Renal cortical epithelial cell (primary cell): ENCODE measurements at places on chromosomes 6 and 20. TPM values are rescaled to one million over a fixed set of nuclear protein-coding genes. Genes with fewer than 3 reads are reported as not detected.

DNA sequence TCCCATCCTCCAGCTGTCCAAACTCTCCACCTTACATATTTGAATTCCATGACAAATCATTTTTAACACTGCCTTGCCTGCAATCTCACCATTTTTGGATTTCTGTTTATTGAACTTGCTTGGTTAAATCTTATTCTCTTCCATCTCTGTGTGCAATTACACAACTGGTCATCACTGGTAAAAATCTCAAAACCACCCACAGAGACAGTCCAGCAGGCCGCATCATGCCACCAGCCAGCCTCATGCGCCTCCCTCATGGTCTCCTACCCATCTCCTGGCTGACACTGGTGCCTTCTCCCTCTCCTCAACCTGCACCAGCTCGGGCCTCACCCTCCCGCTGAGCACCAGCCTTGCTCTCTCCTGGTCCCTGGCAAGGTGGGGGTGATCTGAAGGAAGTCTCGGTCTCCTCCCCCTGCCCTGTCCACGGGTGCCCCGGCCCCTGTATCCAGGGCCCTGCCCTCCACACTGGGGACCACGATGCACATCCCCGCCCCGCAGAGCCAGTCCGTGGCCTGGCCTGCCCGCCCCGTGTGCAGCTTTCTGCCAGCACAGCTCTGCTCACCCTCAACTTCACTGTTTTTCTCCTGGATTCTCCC is 92.0 kb downstream of the THBS2 start:
- DNase-seq: no peak

Gene SNX9
- total RNA-seq: 45.7 and 56.8 TPM in 2 replicates

GRCh38 chr6:16354692-16355091 is 116.3 kb downstream of the GMPR start:
- DNase-seq: no peak

GRCh38 chr6:152378169-152378568 is 259.0 kb downstream of the SYNE1 start:
- DNase-seq: peak; percentile 36

GRCh38 chr20:35295674-35296073 is 3.4 kb upstream of the FAM83C start:
- DNase-seq: no peak

DNA sequence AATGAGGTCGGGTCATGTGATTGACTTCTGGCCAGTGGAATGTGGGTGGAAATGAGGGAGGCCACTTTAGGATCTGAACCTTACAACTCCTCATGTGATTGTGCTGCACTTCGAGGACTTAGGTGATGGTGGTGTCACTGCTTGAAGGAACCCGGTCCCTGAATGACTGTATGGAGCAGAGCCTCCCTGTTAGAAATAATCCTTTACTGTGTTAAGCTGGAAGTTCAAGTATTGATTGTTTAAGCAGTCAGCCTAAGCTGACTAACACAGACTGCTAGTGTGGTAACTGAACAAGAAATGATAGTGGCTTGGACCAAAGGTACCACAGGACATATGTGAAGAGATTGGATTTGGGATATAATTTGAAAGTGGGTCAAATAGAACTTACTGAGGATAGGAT is 138.0 kb downstream of the OPN5 start:
- DNase-seq: no peak

Gene NRN1
- 0.45 and 3.6 TPM in 2 replicates for total RNA-seq

DNA sequence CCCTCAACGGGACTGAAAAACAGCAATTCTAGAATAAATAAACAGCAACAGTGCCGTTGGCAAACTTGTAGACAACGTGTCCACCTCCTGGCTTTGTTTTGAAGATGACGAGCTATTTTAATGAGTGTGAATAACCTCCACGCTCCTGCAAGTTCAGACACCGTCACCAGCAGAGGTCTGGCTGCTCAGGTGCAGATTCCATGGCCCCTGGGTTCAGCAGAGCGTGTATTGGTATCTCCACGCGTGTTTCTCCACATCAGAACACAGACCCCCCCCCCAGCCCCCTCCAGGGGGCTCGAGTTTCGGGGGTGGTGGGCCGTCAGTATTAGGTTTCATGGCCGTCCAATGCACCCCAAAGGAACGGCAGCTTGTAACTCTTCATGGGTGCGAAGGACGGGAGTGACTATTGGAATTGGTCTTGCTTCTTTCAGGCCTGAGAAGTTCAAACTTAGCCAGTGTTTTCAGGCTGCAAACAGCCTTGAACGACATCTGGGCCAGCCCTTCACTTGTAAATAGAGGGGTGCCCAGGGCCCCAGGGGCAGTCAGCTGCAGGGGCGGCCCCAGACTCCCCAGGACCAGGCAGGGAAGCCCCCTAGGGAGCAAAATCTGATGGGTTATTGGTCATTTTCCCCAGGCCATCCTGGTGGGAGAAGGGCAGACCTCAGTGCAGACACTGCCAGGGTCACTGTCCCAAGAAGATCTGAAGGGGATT is 308.6 kb downstream of the TAF4 start:
- peak; percentile 7 for DNase-seq

DNA sequence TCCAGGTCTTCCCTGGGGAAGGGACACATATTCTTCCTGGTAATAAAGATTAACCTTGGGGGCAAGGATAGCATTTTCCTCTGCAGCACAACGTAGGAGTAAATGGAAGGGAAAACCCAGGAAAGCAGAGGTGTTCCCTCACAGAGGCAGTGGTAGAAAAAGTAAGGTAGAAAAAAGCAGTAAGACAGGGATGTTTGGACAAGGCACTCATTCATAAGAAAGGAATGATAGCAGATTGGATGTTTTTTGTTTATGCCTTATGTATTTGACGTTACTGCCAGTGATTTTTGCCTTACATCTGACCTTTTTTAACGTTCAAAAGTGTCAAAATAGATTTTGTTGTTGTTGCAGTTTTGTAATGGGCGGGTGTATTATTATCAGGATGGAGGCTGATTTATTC is 395.0 kb downstream of the CDKAL1 start:
- DNase-seq: no peak

Gene MAP7
- 21.5 and 28.5 TPM in 2 replicates for total RNA-seq

GRCh38 chr6:106925948-106926347 is 48.6 kb downstream of the CD24 start:
- DNase-seq: peak; percentile 33

Gene UST
- total RNA-seq: 0.87 and 2.8 TPM in 2 replicates

Gene LBP
- 0.35 and 12.6 TPM in 2 replicates for total RNA-seq

GRCh38 chr20:57326667-57327455 is 2.7 kb upstream of the SPO11 start:
- peak; percentile 21 for DNase-seq

GRCh38 chr20:12053353-12053752 is 135.7 kb downstream of the BTBD3 start:
- DNase-seq: peak; percentile 52

DNA sequence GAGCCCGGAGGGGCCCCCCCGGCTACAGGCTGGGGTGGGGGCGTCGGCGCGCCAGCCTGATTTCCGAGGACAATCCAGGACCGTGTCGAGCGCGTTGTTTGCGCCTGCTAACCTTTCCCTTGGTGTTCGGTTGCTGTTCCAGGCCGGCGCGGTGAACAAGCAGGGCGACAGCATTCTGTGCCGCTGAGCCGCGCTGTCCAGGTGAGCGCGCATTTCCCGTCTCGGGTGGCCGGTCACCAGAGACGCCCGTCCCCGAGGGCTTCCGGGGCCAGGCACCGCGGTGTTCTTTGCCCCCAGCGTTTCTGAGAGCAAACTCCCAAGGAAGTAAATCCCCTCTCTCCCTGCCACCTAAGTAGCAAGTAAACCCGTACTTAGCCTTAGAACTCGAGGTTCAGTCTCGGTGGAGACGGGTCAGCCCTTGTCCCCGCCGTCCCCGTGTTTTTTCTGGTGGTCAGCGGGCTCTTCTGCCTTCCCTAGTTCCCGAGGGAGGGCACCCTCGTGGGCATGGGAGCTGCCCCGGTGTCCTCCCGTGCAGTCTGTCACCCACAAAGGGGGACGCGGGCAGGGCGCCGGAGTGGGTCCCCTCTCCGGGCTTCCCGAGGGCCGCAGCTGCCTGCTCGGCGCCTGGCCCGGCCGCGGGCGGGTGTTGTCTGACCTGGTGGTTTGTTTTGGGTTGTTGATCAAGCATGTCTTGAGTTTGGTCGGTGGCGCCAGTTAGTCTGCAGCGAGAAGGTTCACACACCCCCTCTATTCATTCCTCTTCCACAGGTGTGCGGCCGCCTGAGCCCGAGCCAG is 1.5 kb downstream of the ID4 start:
- peak; percentile 52 for DNase-seq

- peak; percentile 74 for DNase-seq
Measured at GRCh38 chr6:127939442-127940066, 38.7 kb upstream of the THEMIS start.

Gene CPNE5
- total RNA-seq: 0.15 and 0.17 TPM in 2 replicates

DNA sequence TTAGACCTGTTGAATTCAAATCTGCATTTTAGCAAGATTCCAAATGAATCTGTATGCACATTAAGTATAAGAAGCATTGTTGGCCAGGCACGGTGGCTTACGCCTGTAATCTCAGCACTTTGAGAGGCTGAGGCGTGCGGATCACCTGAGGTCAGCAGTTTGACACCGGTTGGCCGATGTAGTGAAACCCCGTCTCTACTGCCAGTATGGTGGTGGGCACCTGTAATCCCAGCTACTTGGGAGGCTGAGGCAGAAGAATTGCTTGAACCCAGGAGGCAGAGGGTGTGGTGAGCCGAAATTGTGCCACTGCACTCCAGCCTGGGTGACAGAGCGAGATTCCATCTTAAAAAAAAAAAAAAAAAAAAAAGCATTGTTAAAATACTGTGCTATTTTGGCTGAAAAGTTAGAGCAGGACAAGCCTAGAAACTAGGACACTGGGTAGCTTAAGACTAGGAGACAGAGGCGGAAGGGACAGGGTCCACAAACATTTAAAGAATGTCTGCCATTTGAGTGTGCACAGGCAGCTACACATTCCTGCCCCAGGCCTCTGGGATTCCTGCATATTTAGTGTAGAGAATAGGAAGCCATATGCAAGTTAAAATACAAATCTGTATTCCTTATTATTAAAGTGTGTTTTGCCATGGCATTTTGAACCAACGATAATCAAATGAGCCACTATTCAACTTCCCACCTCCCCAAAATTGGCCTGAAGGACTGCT is 45.1 kb upstream of the EEF1A1 start:
- DNase-seq: peak; percentile 78

GRCh38 chr6:130364224-130364780 is 1.5 kb upstream of the TMEM200A start:
- DNase-seq: no peak

GRCh38 chr6:69866351-69866769 is at the start of gene COL19A1:
Gene COL19A1, plus strand, starts transcription at chr6:69866556. Its CDS starts 13,012 bp downstream, at chr6:69879568.
- DNase-seq: no peak

Gene CFB
- total RNA-seq: 24.3 and 32.7 TPM in 2 replicates

DNA sequence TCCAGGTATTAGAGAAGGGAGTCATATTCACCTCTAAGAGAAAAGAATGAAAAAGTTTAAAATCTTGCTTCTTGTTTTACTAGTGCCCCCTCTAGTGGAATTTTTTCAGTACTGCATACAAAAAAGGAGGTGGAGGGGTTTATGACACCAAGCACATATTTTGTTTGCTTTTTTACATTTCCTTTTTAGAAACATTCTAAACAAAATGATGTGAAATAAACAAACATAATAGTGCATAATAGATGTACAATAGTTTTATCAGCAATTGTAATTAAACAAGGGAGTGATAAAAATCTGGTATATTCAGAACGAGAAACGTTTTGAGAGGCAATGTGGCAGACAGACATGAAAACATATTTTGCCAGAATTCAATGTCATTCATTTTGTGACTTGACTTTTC is 111.0 kb upstream of the TFAP2D start:
- peak; percentile 44 for DNase-seq

DNA sequence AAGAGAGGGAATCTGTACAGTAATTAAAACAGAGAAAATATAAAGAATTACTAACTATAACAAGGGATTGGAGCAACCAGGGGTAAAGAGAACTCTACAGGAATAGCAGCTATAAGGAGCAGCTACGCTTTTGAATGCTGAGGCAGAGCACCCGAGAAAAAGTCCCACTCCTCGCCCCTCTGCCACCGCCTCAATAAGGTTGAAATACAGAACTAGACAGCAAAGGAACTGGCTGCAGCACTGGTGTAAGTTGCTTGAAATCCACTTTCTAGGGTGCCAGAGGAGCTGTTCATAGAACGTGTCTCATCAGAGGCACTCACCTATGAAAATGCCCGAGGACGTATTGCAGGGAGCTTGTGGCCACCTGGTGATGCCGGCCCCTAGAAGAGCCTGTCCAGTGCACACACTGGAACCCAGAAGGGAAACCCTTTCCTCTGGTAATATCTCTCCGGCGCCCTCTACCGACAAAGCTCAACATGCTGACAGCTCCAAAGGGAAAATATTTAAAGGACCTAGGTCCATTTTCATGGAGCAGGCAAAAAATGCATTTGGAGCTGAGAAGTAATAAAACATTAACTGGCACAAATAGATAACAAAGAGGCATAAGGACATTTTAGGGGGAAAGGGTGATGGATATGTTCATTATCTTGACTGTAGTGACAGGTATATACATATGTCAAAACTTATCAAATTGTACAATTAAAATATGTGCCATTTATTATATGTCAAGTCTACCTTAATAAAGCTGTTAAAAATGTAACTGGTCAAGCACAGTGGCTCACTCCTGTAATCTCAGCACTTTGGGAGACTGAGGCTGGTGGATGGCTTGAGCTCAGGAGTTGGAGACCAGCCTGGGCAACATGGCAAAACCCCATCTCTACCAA is 137.4 kb upstream of the HDAC2 start:
- DNase-seq: peak; percentile 53

DNA sequence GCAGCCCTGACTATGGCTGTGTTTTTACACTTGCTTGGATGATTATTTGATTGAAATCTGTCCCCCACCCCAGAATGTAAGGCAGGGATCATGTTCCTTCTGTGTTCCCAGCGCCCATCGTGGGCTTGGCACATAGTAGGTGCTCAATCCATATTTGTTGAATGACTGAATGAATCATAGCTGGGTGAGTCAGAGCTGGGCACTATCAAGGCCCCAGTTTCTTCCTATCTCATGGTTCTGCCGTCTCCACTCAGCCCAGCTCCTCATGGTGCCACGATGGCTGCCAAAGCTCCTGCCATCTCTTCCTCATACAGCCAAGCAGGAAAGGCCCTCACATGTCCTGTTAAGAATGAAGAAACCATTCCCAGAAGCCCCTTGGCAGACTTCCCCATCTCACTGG is 29.0 kb downstream of the CEBPB start:
- no peak for DNase-seq

GRCh38 chr6:93248631-93249030 is 170.7 kb downstream of the EPHA7 start:
- no peak for DNase-seq

Gene RRP36
- 93.5 and 166 TPM in 2 replicates for total RNA-seq

Gene SPEF1
- total RNA-seq: 1.2 TPM in 1 of 2 replicates, not detected in the other

- no peak for DNase-seq
Measured at GRCh38 chr6:362231-362923, 29.2 kb upstream of the IRF4 start.

Gene FOXA2
- total RNA-seq: 0.10 TPM in 1 of 2 replicates, not detected in the other

- no peak for DNase-seq
Measured at GRCh38 chr20:34369265-34369664, 6.2 kb downstream of the ITCH start.

Gene HEY2
- total RNA-seq: not detected in 2 replicates

Gene HLA-DPA1
- total RNA-seq: 7.0 and 9.7 TPM in 2 replicates

- peak; percentile 61 for DNase-seq
Measured at GRCh38 chr6:111418971-111419693, 63.9 kb downstream of the REV3L start.
